Activated CD4-positive, alpha-beta memory T cell treated with anti-CD3 and anti-CD28 coated beads, Interleukin-2, amount 10 ng/mL, durations not matched to agents 7 days and 5 days (primary cell): ENCODE measurements at places on chromosomes 11 and 22. TPM values are rescaled to one million over a fixed set of nuclear protein-coding genes. Genes with fewer than 3 reads are reported as not detected.

The TTLL1 gene
- total RNA-seq = 9.1 TPM

The LGR4 gene
- not detected for total RNA-seq

- H3K4me1 ChIP-seq = peaks cover 71% of the 10 kb centered on the region
- peaks cover 28% of the 10 kb centered on the region for H3K36me3 ChIP-seq
- H3K4me3 ChIP-seq = no peak overlapping the region
- peaks cover 2% of the 10 kb centered on the region for H3K27me3 ChIP-seq
- H3K27ac ChIP-seq = no peak overlapping the region
Observed at GRCh38 chr11:35239471-35240075, 100.6 kb downstream of the CD44 start.

DNA sequence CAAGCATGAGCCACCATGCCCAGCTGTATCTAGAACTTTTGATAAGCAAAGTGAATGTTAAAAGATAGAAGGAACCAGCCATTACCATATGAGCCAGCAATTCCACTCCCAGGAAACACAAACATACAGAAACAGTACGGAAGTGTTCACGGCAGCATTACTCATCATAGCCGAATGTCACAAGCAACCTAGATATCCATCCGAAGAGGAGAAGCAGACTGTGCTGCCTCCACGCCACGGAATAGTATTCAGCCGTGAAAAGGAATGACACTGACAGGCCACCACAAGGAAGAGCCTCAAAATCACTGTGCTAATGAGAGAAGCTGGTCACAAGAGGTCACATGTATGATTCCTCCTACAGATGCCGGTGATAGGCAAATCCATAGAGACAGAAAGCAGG is 17.6 kb upstream of the MGAT3 start:
- H3K4me1 ChIP-seq = peaks cover 7% of the 10 kb centered on the region
- no peaks in the 10 kb centered on the region for H3K36me3 ChIP-seq
- no peak for DNase-seq

DNA sequence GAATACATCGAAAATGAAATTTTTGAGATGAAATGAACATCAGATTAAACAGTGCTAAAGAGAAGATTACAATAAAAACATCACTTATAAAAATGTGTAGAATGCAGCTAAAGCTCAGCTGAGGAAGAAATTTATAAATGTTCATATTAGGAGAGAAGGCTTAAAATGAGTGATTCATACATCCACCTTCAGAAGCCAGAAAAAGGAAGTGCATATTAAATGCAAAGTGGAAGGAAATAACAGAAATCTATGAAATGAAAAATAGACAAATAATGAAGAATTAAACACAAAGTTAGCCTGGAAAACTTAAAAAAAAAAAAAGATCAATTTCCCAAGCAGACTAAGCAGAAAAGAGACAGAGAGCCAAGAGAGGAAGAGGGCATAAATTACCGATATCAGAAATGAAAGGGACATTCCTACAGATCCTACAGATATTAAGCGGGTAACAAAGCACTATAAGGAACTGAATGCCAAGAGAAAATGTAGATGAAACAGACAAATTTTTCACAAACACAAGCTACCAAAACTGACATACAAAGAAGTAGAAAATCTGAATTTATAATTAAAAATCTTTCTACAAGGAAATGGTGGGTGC is 7.2 kb upstream of the MOB2 start:
- no peaks in the 10 kb centered on the region for H3K27me3 ChIP-seq
- no peak overlapping the region for H3K4me3 ChIP-seq
- peaks cover 40% of the 10 kb centered on the region for H3K4me1 ChIP-seq
- no peak for DNase-seq
- peaks cover 10% of the 10 kb centered on the region for H3K36me3 ChIP-seq

DNA sequence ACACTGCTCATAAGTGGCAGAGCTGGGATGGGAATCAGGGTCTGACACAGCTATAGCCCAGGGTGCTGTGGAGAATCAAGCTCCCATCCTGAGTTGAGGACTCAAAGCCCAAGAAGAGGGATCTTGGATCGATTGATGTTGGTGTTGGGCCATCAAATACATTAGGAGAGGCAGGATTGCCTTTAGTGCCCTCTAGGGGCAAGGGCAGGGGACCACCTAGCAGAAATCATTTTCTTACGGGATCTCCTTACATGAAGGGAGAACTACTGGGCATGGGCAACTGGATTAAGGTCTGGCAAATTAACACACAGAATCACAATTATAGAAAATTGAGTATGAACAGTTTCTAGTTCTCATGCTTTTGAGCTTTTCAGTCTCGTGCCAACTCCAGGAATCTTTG is 24.9 kb upstream of the EMSY start:
- no peak overlapping the region for H3K4me3 ChIP-seq
- H3K27ac ChIP-seq = no peak overlapping the region
- no peaks in the 10 kb centered on the region for H3K36me3 ChIP-seq
- H3K27me3 ChIP-seq = peaks cover 14% of the 10 kb centered on the region

GRCh38 chr11:121869478-121869877 is 246.5 kb downstream of the BLID start:
- no peak for DNase-seq
- no peaks in the 10 kb centered on the region for H3K36me3 ChIP-seq
- no peaks in the 10 kb centered on the region for H3K4me1 ChIP-seq
- no peak overlapping the region for H3K4me3 ChIP-seq
- H3K27ac ChIP-seq = no peak overlapping the region
